CD4-positive, alpha-beta T cell treated with Interferon alpha-2 for 1 hour (primary cell): ENCODE measurements at places on chromosomes 4 and X.

DNA sequence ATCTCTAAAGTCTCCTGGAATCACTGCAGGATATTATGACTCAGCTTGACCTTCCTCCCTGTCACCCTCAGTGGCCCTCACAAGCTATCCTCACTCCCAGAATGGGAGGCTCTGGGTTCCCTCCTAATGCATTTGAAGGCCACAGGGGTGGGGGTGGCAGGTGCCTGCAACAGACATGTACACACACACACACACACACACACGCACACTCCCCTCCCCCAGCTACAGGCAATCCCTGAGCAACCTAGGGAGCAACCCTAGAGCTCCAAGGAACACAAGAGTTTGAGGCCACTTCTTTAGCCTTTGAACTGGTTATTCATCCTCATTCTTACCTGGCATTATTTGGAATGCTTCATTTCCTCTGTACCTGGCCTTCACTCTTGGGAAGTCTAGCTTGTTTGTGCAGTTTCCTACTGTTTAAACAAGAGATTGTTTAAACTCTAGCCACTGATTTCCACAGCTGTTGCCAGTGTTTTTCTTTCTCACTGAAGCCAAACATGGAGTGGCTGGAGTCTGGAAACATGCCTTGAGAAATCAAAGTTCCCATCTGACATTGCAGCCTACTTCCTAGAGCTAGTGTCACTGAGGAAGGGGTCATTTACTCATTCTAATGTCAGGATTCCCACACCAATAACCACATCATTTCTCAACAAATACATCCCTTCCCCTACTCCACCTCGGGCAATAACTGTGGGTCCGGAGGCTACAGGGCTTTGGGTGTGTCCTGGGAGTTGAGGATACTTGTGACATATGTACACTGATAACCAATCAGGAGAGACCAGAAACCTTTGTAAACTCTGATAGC, 37.7 kb downstream of the MAOA start:
- no peak for DNase-seq

- DNase-seq = no peak
Measured at GRCh38 chr4:151921811-151922210, 161.0 kb upstream of the GATB start.

DNA sequence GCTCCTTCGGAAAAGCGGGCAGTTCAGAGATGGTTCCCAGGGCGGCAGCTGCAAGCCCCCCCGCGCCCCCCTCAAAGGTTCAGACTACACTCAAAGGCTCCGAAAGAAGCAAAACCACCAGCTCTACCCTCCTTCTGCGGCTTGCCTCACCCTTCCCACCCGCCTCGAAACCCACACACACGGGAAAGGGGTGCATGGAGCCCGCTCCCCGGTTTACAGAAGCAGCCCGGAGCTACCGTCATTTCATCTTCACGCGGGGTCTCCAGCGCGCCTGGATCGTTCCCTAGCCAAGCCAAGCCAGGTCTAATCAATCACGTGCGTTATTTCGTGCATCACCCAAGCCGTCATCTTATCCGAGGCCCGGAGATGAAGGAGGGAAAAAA, 1.2 kb downstream of the NLGN4X start:
- DNase-seq = no peak

DNA sequence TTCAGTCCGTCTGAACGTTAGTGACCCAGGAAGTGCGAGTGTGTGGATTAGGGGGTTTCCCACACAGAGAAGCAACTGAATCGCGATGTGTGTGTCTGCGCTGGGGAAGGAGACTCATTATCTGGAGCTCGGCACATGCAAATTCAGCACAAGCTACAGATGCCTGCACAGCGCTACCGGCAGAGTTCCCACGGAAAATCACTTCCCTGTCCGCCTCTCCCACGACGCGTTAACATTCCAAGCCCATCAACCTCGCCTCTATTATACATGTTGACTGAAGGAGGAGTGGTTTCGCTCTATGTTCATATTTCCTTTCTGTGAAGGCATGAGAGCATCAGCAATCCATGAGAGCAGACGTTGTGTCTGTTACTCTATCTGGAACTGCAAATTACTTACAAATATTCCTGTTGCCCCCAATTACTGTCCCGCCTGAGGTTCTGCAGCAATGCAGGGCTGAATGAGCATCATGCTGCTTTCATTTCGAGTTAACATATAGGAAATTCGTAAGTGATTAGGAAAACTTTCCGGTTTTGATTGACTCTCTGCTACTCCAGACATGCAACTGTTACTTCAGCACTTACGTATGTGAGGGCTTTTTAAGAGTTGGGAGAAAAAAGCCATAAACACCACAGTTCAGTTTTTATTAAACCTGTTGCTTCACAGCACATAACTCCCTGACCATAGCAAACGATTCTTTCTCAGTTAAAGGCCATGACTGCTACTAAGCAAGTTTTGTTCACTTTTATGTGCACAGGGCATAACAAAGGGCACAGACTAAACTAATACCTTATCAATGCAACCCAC, 15.0 kb upstream of the MTNR1A start:
- DNase-seq = no peak

- DNase-seq = no peak
Measured at GRCh38 chr4:97500423-97500822, 642.9 kb downstream of the STPG2 start.

GRCh38 chrX:22800806-22801205, 199.0 kb upstream of the DDX53 start:
- DNase-seq = no peak

- no peak for DNase-seq
Measured at GRCh38 chr4:15953625-15954024, 9.3 kb downstream of the FGFBP2 start.

DNA sequence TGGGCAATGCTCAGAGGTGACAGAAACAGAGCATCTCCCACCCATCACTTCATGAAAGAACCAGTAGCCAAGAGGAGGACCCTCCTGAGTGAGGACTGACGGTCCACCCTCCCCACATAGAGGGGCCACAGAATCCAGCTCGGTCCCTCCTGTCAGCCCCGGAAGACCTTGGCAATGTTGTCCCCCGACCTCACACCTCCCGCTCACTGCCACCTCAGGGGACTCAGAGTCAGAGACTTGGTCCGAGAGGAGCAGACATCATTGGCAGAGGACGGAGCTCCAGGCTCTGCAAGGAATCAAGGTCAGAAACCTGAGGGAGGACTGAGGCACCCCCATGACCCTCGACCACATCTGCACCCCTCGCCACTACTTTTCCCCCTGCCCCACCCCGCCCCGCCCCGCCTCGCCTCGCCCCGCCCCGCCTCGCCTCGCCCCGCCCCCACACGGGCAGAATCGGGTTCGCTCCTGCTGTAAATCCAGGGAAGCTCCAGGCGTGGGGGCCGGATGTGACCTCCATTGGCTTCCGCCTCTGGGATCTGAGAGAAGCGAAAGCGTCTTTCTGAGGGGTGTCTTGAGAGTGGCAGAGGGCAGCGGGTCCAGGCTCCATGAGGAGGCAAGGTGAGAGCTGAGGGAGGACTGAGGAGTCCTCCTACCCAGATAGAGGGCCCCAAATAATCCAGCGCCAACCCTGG, at the start of gene MAGEA11:
MAGEA11 (plus strand) TSS at position 516 of the 692 bp plus-strand sequence. CDS start 1,100 bp downstream, outside the sequence.
- no peak for DNase-seq

DNA sequence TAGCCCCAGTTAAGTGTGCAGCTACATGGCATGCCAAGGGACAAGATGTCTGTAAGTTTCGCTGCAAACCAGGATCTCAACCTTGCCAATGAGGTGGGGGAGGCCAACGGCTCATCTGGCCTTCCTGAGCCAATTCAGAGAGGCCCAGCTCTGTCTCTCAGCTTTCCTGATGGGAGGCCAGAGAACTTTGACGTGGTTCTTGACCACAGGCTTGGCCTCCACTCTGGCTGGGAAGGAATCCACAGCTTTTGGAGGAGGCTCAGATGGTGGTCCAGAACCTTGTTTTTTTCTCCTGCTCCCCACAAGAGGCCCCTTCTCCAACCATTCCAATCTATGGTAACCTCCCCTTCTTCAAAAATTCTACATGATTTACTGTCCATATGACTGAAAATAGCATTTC, 9.8 kb downstream of the CAPN6 start:
- no peak for DNase-seq

DNA sequence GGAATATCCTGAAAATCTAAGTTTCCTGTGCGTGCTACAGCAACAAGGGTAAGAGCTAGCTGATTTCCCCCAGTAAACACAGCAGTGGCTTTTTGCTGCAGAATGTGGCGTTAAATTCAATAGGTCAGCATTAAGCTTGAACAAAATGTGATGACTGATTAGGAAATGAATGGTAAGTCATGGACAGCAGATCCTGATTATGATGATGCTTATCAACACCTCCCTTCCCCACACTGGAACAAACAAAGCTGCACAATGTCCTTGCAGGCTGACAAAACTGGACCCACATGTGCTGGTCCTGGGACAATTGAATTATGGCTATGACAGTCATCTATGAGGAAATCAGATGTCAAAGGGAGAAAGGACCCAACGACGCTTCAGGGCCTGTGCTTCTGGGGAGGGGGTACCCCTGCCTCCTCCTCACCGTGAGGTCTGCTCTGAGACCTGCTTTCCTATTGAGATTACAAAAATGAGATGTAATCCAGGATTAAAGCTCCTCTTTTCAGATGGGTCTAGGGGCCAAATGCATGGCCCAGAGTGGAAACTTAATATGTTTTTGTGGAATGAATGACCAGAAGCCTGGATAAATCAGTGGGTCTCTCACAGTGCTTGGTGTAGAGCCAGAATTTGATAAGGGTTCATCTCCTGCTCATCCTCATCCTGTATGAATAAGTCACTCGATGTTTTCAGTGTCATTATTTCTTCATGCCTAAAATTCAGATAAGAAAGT, 32.0 kb upstream of the BOD1L1 start:
- DNase-seq = no peak

DNA sequence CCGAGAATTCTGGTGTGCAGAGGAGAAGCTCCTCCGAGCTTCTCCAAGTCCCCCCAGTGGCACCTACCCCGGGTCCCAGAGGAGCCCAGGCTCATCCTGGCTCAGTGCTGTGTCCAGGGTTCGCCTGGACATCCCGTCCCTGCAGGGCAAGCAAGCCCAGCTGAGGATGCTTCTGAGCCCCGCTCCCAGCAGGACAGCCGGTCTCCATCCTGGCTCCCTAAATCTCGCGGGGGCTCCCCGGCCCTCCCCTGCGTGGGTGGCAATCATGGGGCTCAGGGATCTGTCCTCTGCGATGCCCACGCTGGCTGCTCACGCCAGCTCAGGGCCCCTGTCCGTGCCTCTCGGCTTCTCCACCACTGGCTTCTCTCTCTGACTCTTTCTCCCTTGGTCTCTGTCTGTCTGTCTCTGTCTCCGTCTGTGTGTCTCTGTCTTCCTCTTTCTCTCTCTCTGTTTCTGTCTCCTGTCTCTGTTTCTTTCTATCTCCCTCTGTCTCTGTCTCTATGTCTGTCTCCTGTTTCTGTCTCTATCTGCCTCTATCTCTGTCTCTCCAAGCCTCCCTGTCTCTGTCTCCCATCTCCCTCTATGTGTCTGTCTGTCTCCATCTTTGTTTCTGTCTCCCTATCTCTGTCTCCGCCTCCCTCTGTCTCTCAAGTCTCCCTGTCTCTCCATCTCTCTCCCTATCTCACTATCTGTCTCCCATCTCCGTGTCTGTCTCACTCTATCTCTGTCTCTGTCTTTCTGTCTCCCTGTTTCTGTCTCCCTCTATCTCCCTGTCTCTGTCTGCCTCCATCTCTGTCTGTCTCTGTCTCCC, 27.8 kb upstream of the SLC25A6 start:
- no peak for DNase-seq

GRCh38 chr4:16991450-16991849, 93.0 kb upstream of the LDB2 start:
- DNase-seq = no peak

- DNase-seq = no peak
Measured at GRCh38 chrX:24276015-24276414, 37.9 kb downstream of the SUPT20HL2 start.

DNA sequence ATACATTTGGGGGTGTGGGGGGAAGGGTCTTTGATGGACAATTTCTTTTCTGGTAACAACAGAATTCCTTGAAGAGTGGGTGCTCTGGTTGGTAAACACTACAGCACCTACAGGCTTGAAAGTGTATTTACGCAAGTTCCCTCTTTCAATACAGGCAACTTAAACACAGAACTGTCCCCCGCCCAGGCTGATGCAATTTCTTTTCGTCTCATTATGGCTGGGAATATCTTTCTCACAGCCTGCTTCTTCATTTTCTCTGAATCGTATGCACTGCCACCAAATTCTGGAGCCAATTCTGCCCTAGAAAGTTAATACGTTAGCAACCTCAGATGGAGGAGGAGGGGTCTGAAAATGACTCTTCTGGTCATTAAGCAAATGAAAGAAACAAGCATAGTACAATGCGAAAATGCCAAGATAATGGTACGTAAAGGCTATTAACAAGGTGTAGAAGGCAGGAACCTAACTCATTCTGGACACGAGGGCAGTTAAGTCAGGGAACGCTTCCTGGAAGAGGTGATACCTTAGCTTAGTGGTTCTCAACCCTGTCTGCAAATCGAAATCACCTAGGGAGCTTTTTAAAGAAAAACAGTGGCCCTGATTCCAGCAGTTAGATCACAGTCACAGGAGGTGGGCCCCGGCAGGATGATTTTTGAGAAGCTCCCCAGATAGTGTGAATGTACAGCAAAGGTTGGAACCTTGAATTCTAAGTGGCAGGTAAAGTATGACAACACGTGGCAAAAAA, 1.0 kb downstream of the AGA start:
- peak; percentile 33 for DNase-seq

GRCh38 chr4:130573742-130574141, 1477.8 kb downstream of the C4orf33 start:
- DNase-seq = no peak

GRCh38 chr4:154732669-154733068, 11.1 kb upstream of the LRAT start:
- DNase-seq = no peak

GRCh38 chr4:10094841-10095240, 21.8 kb downstream of the WDR1 start:
- no peak for DNase-seq

GRCh38 chr4:86586160-86586572, 7.9 kb upstream of the PTPN13 start:
- no peak for DNase-seq

GRCh38 chr4:26885912-26886274, 25.3 kb downstream of the STIM2 start:
- DNase-seq = peak; percentile 76

DNA sequence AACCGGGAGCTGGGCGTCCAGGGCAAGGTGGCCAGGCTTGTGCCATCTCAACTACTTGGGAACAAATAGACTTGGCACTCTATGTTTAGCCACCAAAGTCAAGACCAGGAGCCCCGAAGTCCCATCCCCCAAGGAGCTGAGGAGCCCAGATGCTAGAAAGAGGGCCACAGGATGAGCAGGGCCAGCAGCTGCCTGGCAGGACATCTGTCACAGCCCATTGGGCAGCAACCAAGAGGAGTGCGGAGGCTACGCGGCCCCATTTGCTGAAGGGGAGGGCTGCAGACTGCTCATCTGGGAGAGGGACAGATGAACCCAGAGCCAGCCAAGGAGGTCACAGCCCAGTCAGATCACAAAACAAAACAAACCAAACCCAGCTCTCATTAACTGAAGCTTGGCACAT, 22.9 kb upstream of the SOWAHD start:
- no peak for DNase-seq

GRCh38 chrX:34909151-34909550, 33.4 kb upstream of the FAM47B start:
- no peak for DNase-seq

DNA sequence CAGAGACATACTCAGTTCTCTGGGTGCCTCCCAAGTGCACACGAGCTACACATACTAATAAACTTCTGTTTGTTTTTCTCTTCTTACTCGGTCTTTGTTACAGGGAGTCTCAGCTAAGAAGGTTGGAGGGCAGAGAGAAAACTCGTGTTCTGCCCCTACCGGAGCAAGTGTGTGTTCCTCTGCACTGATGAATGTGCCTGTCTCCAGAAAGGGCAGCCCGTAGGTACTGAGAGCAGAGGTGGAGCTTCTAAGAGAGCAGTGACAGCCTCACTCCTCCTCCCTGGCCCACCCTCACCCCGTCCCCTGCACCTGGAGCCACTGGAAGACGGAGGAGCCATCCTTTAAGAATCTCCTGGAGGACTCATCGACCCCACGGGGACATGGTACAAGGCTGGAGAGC, 67.6 kb downstream of the MTNR1A start:
- no peak for DNase-seq
